Dermis microvascular lymphatic vessel endothelial cell (primary cell): ENCODE measurements at places on chromosomes 4 and X. TPM values are rescaled to one million over a fixed set of nuclear protein-coding genes. Genes with fewer than 3 reads are reported as not detected.

DNA sequence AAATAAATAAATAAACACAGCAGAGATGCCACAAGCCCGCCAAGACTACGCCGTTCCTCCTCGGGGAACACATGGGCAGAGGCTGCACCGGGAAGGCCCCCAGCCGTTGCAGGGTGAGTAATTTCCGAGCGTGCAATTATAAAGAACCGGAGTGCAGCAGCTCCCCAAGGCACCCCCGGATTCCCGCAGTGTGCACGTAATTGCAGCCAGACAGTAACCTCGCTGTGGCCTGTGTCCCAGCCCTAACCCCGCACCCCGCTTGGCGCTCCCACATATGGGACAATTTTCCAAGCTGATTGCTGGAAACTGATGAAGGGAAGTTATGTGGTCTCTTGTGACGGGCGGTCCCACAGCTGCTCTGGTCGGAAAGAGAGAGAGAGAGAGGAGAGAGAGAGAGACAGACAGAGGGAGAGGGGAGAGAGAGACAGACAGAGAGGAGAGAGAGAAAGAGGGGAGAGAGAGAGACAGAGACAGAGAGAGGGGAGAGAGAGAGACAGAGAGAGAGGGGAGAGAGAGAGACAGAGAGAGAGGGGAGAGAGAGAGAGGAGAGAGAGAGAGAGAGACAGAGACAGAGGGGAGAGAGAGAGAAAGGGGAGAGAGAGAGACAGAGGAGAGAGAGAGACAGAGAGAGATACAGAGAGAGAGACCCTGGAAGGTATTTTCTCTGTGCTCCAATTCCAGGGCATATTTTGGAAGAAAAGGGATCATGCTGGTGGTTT lies 275.4 kb downstream of the SHOX start:
- no peak for DNase-seq

Gene CSAG2
- total RNA-seq: not detected in 2 replicates

- peak; percentile 32 for DNase-seq
Observed at GRCh38 chrX:134683351-134684005, 25.2 kb upstream of the PLAC1 start.

DNA sequence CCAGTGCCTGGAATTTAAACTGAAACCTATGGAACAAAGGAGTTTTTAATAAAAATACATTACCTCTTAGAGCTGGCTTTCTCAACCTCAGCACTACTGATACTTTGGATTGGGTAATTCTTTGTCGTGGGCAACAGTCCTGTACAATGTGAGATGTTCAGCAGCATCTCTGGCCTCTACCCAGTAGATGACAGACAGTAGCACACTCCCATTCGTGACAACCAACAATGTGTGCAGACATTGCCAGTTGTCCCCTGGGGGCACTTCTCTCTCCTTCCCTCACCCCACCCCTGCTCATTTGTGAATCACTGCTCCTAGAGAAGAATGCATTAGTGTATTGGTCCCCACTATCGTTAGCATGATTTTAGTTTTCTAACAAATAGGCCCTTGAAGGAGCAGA lies 16.2 kb downstream of the GPAT3 start:
- no peak for DNase-seq

DNA sequence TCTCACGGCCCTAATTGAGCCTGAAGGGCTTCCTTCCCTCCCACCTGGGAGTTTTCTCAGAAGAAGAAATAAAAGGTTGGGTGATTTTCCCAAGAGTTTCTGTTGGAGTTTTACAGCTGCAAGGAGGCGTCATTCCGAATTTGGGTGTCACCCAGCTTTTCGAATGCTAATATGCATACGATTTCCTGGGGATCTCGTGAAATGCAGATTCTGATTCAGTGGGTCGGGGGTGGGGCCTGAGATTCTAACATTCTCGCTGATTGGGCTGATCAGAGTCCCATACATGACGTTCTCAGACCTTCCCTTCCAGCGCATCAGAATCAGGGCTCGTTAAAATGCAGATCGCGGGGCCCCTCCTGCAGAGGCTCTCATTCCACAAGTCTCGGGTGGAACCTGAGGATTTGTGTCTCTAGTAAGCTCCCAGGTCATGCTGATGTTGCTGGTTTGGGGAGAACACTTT lies 125.8 kb upstream of the STX18 start:
- no peak for DNase-seq

DNA sequence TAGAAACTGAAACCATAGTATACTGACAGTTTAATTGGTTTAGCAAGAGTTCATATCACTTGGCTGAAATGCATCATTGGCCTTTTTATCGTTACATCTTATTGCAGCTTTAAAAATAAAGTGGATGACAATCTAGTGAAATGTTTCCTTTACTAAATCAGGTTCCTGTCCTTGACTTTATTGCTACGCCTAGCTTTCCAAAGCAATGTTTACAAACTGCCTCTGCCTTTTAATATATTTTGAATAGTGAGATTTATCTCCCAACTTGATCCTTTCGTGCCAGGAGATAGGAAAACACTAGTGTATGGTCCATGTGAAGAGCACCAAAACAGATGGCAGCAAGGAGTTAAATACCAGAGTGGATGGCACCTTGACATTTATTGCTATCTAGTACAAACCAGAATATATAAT lies 67.0 kb downstream of the GPC3 start:
- no peak for DNase-seq

GRCh38 chrX:115324194-115324593 lies 34.7 kb downstream of the LUZP4 start:
- no peak for DNase-seq

GRCh38 chrX:15816886-15817285 lies 26.6 kb downstream of the ZRSR2 start:
- DNase-seq: no peak

- no peak for DNase-seq
Observed at GRCh38 chr4:36772154-36772516, 472.4 kb upstream of the NWD2 start.

Gene PRICKLE3
- 3.0 and 4.4 TPM in 2 replicates for total RNA-seq

Gene ATOH1
- total RNA-seq: not detected in 2 replicates

Gene HOPX
- 1.5 and 7.6 TPM in 2 replicates for total RNA-seq

DNA sequence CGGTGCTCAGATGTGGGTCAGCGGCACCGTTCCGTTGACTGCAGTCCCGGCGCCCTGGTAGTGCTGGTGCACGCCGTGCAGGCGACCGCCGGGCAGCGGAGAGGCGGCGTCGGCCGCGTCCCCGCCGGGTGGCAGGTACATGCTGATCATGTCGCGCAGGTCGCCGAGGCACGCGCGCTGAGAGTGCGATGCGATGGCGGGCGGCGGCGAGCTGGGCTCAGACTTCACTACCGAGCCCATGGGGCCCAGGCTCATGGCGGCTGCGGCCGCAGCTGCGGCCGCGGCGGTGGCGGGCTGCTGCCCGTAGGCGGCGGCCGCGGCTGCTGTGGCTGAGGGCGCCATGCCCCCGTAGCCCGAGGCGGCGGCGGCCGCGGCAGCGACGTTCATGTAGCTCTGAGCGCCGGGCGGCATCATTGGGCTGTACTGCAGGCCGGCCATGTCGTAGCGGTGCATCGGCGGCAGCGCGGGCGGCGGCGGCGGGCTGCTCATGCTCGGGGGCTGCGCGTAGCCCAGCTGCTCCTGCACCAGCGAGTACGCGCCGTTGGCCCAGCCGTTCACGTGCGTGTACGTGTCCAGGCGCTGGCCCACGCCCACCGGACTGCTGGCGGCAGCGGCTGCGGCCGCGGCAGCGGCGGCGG lies 1.0 kb downstream of the SOX3 start:
- DNase-seq: peak; percentile 23

Gene HPGDS
- total RNA-seq: not detected in 2 replicates

Gene PABPC5
- 0.90 and 1.5 TPM in 2 replicates for total RNA-seq

- no peak for DNase-seq
Observed at GRCh38 chr4:26238426-26238777, 82.4 kb upstream of the RBPJ start.

DNA sequence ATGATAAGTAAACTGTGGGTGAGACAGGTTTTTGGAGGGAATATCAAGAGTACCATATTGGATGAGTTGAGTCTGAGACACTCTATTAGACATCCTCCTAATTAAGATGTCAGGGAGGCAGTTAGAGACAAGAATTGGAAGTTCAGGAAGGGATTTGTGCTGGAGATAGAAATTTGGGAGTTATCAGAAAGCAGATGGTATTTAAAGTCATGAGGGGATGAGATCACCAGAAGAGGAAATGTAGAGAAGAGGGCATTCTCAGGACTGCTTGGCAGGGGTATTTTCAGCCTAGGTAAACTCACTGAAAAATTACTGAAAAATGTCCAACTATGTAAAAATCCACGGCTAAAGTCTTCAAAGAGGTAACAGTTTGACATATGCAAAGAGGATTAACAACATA lies 161.6 kb upstream of the PGRMC2 start:
- DNase-seq: no peak

Gene FHIP1A
- total RNA-seq: 0.39 and 0.76 TPM in 2 replicates

GRCh38 chrX:19955306-19955705 lies 35.6 kb downstream of the BCLAF3 start:
- DNase-seq: no peak

DNA sequence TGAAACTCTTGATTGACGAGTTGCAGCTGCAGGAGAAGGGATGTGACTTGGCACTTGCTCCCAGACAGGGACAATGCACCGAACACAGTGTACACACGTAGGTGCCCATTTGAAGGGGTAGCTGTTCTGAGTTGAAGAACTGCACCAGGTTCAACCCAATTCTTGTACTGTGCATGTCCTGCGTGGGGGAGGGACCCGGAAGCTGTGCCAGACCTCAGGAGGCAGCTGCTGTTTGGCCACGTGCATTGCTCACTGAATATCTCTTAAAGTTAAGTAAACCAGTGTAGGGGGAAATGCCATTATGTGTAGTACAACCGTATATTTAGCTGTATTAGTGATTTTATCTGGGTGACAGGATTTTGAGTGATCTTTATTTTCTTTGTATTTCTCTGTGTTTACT lies 12.0 kb upstream of the RBBP7 start:
- no peak for DNase-seq

DNA sequence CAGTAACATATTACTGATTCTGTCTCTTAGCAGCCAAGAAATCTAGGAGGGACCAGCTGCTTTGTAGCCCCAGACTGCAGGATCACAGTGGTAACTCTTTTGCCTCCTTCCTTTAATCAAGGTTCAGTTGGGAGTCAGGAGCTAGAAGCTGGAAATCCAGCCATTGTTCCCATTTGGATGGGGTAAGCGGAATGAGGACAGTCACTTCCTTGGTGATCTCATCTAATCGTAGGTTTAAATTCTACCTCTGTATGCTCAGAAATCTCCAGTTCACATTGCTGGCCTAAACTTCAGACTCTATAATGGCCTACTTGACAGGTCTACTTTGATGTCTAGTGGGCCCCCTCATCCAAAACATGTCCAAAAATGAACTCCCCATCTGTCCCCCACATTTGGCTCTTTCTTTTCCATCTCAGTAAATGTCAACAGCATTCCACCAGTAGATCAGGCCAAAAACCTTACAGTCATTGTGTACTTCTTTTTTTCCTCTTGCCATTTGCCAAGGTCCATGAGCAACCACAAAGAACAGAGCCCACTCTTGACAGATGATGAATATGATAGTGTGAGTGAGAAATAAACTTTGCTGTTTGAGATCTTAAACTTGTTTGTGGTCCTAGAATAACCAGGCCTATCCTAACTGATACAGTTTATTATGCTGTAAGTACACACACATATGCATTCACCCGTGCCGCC lies 40.1 kb downstream of the WWC2 start:
- DNase-seq: peak; percentile 11

GRCh38 chr4:118974758-118975157 lies 86.1 kb downstream of the SYNPO2 start:
- DNase-seq: peak; percentile 38

Gene FAM47E
- total RNA-seq: 0.13 and 0.26 TPM in 2 replicates

- no peak for DNase-seq
Observed at GRCh38 chrX:68898598-68898997, 69.8 kb downstream of the EFNB1 start.

GRCh38 chr4:61003301-61003700 lies 196.8 kb upstream of the ADGRL3 start:
- DNase-seq: no peak

Gene TSC22D3
- total RNA-seq: 15.0 and 22.8 TPM in 2 replicates

DNA sequence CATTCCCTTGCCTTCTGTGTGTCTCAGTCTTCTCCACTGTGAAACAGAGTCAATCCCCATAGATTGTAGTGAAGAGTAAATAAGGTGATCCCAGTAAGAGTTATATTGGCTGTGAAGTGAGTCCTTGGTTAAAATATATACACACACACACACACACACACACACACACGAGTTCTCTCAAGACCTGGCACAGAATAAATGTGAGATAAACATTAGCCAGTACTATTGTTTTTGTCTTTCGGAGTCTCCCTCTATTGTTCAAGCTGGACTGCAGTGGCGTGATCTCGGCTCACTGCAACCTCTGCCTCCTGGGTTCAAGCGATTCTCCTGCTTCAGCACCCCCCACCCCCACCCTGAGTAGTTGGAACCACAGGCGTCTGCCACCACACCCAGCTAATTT lies 44.8 kb upstream of the FAM156A start:
- DNase-seq: no peak

GRCh38 chr4:26573389-26573794 lies 10.5 kb upstream of the TBC1D19 start:
- DNase-seq: no peak

DNA sequence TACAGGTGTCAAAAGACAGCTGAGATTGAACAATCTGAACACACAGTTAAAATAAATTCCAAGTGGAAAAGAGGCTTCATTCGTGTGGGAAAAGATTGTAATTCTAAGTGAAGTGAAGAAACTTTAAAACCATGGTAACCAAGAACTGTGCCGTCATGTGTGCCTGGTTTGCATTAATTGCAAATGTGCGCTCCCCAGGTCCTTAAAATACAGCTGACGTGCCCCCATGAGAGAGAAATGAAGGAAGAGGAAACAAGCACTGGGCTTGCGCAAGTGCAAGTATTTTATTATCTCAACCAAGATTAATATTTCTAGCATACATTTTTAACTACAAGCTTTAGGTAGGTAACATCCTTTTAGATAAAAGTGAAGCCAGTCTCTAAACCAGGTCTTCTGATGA lies 92.5 kb downstream of the PARM1 start:
- DNase-seq: no peak

GRCh38 chr4:122865425-122865824 lies 38.8 kb downstream of the FGF2 start:
- DNase-seq: no peak

Gene KLHL34
- total RNA-seq: not detected in 2 replicates

DNA sequence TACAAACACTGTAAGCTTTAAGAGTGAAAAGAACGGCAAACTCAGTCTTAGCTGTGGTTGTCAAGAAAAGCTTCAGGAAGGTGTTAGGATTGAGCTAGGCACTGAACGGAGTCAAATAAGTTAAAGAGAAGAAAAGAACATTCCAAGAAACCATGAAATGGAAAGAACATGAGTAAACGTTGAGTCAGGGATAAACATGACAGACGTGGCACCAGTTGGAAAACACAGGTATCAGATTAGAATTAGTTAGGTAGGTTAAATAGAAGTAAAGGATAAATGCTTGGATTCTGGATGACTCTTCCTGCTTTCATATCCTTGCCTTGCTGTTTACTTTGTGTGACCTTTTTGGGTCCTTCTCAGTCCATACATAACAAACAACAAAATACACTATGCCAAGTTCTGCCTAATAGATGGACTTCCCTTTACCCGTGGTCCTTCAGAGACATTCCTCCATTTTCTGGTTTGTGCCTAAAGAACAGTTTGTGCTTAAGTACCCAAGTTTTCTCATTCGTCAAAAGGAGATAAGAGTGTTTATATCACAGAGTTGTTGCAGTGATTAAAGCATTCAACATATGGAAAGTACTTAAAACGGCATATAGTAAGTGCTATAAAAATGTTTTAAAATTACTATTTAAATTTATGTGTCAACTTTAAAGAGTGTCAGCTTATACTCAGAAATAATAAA lies 446.9 kb downstream of the TMA16 start:
- no peak for DNase-seq

GRCh38 chr4:15585331-15585730 lies 69.8 kb downstream of the FBXL5 start:
- no peak for DNase-seq
